Activated naive CD4-positive, alpha-beta T cell (primary cell): ENCODE measurements at places on chromosomes 2 and 18.

- DNase-seq = no peak
Measured at GRCh38 chr2:67851956-67852824, 210.6 kb downstream of the C1D start.

- no peak for DNase-seq
Measured at GRCh38 chr2:95350774-95351597, 51.5 kb upstream of the FAHD2A start.

DNA sequence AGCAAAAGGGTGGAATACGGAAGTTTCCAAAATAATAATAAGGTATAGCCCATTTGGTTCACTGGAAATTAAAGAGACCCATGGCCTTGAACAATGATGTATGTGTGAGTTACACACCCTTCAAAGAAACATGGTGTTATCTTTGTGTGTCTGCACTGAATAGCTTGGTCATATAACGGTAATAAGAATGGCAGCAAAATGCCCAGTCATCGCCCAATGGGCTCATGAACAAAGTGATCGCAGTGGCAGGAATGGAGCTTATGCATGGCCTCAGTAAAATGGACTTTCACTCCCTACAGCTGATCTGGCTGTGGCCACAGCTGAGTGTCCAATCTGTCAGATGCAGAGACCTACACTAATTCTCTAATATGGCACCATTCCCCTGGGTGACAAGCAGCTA is 201.3 kb downstream of the RPIA start:
- no peak for DNase-seq

- no peak for DNase-seq
Measured at GRCh38 chr2:145412155-145412554, 892.2 kb upstream of the ZEB2 start.

DNA sequence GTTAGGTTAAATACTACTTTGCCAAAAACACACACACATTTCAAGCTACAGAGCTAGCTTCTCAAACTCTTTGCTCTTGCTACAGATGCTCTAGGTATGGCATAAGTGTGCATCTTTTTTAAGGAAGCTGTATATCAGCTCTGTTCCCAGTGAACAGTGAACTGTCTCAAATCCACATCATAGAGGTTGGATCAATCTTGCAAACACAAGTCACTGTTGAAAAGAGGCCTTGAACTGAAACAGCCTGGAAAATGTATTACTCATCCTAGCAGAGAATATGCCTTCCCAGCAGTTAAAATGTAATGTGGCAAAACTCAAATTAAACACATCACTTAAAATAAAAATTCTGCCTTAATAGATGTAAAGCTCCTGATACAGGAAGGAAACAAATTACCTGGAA is 151.8 kb downstream of the WDPCP start:
- DNase-seq = no peak

GRCh38 chr2:101307950-101308431 is 510 bp downstream of the RNF149 start:
- no peak for DNase-seq

GRCh38 chr2:142819411-142819810 is 58.1 kb upstream of the KYNU start:
- no peak for DNase-seq

DNA sequence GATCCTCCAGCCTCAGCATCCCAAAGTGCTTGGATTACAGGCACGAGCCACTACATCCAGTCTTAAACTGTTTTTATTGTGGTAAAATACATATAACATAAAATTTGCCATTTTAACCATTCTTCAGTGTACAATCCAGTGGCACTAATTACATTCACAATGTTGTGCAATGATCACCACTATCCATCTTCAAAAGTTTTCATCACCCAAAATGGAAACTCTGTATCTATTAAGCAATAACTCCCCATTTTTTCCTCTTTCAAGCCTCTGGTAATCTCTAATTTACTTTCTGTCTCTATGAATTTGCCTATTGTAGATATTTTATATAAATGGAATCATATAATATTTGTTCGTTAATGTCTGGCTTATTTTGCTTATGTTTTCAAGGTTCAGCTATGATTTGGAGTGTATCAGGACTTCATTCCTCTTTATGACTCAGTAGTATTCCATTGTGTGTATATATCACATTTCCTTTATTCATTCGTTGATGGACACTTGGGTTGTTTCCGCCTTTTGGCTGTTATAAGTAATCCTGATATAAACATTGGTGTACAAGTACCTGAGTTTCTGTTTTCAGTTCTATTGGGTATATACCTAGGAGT is 71.8 kb downstream of the GFPT1 start:
- no peak for DNase-seq

GRCh38 chr2:143700865-143701264 is 571.6 kb downstream of the ARHGAP15 start:
- DNase-seq = no peak

GRCh38 chr2:155852156-155852555 is 480.4 kb downstream of the NR4A2 start:
- no peak for DNase-seq

DNA sequence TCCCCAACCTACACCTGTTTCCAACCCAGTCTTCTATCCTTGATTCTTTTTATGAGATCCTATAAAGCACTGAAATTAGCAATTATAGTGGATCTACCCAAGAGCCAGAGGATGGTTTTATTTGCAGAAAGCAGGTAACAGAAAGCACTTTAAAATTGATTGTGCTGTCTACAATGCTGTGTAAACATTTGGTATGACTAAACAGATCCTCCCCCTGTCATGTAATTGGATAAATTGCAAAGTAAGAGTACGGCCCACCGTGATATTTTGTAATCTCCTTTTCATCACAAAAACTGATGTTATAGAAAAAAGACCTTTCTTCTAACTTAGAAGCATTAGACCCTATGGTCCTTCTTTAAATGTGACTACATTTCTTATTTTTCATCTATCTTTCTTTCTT is 11.3 kb upstream of the PPP3R1 start:
- no peak for DNase-seq

DNA sequence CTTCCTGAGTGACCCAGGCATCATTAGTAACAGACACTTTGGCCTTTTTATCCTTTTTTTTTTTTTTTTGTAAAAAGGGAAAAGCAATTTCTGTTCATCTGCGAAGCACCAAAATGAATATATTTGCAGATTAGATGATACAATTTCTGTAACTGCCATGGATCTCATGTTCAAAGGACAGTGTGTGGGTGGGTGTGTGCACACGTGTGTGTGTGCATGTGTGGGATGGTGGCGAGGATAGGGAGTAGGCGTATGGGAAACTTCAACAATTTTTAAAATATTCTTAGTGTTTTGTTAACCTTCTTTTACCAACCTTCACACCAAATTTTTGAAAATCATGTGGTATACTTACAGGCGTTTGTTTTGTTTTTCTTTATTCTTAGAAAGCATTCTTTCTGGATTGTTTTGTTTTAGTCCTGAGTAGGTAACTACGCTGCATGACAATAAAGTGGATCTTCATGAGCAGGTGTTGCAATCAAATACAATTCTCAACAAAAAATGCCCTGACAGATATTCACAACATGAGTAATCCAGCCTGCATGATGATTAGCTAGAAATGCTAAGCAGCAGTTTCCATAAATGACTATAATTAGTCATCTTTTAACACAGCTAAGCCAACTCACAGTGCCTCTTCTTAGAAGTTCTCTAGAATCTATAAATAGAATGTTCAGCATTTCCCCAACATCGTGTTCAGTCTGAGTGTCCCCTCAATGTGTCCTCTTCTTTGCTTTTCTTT is 53.5 kb upstream of the RMDN2 start:
- no peak for DNase-seq

DNA sequence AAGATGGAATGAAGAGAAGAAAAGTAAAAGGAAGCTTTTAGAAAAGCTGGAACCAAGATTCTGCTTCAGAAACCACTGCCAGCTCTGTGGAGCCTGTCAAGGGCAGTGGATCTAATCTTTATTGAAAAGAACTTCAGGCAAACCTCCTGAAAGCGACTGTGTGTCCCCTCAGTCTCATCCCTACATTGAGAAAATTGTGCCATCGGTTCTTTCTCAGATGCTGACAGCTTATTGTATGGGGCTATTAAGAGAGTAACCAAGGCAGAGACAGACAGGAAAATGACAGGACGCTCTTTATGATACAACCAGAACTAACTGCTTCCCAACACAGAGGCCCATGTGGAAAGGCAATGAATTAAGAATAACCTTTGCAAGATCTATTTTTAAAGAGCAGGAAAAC is 763.2 kb upstream of the CHAC2 start:
- no peak for DNase-seq

GRCh38 chr2:9201185-9201891 is 5.3 kb upstream of the ASAP2 start:
- DNase-seq = no peak
